ENCODE measurements at places on chromosomes 5 and 9.
A peak's percentile ranks its signal among the peaks of the same experiment; 100 is the strongest.

DNA sequence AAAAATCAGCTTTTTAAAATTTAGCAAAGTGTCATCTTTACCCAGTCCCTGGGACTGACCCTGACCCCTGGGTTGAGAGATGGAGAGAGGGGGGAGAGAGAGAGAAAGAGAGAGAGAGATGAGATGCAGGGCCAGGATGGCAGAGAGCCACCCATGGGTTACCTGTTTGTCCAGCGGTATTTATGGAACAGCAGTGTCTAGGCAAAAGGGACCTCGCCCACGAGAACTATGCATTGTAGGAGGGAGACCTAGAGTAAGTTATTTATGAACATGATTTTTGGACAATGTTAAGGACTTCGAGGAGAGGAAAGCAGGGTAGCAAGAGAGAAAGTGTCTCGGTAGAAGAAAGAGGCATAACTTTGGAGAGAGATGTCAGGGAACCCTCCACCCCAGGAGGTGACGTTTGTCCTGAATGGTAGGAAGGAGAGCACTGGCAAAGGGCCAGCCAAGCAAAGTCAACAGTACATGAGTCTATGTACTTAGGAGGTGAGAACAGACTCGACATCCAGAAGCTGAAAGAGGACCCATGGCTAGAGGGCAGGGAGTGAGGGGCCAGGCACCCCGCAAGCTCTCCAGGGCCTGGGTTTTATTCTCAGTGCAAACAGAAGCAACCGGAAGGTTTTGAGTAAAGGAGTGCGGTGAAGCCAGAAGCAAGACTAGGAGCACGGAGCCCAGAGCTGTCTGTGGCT is 30.5 kb upstream of the MSX2 start:
- DNase-seq, result no peak

- peak; percentile 31 for DNase-seq
Observed at GRCh38 chr9:120928483-120929228, 2.1 kb upstream of the TRAF1 start.

- DNase-seq, result no peak
Observed at GRCh38 chr5:1547236-1547635, 23.5 kb upstream of the LPCAT1 start.

- DNase-seq, result no peak
Observed at GRCh38 chr9:122819326-122819725, 9.1 kb downstream of the PDCL start.

DNA sequence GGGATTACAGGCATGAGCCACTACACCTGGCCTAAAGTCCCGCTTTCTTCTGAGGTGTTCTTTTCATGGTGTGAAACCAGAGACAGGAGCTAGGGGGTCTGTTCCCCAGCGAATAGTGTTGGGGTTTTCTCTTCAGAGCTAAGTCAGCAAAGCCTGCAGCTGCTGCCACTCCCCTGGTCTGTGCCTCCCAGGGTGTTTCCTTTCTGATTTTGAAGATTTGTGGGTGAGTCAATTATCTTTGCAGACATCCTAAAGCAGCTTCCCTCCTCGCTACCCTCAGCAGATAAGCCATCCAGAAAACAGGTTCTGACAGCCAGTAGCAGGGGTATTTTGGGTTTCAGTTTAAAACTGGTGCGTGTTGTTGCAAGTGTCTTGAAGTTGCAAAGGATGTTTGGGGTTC is 72.0 kb upstream of the IQGAP2 start:
- no peak for DNase-seq

- no peak for DNase-seq
Observed at GRCh38 chr9:627336-627970, 214.0 kb upstream of the DMRT1 start.

DNA sequence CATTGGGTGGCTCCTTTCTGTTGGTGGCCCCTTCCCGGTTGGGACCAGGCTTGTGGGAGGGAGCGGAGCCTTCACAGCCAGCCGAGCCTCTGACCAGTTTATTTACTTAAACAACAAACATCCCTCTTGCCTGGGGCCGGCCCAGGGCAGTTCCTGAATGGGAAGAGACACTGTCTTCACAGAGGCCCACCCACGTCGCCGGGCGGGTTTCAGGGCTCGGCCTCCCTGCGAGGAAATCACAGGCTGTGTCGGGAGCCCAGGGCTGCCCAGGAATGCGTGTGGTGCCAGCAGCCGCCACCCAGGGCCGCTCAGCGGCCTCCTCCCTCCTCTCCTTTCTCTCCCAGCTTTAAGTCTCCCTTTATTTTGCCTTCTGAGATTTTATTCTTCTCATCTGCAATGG is 132.5 kb downstream of the HSD17B3 start:
- peak; percentile 21 for DNase-seq

DNA sequence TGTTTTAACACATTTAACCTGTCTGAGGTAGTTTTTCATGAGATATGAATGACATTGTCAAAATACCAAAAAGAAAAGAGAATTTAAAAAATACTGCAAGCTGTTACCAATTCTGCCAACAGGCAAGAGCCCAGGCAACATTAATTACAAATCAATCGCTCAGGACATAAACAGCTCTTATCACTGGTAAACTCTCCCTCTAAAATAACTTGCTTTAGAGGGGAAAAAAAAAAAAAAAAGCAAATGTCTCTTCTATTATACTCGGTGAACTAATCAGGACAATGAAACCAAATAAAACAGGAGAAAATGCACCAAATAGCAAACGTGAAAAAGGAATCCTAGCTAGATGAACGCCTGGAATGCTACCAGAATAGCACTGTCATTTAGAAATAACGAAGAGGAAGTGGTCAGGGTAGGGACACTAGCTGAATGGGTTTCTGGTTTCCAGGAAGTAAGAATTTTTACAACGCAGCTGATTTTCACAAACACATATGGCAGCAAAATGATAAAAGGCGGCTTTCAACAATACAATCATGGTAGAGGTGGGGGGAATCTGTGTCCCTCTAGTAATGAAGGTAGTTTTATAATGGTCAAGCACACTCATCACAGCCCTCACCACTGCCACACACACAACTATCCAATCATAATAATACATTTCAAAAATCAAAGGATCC is 94.9 kb downstream of the DENND1A start:
- DNase-seq, result no peak

GRCh38 chr5:88674356-88675167 is 208.4 kb downstream of the MEF2C start:
- no peak for DNase-seq

GRCh38 chr9:94734054-94734754 is 7.7 kb downstream of the AOPEP start:
- no peak for DNase-seq

GRCh38 chr9:108142504-108143201 is 653.1 kb upstream of the KLF4 start:
- no peak for DNase-seq

- no peak for DNase-seq
Observed at GRCh38 chr5:129199308-129199707, 104.8 kb downstream of the ISOC1 start.

DNA sequence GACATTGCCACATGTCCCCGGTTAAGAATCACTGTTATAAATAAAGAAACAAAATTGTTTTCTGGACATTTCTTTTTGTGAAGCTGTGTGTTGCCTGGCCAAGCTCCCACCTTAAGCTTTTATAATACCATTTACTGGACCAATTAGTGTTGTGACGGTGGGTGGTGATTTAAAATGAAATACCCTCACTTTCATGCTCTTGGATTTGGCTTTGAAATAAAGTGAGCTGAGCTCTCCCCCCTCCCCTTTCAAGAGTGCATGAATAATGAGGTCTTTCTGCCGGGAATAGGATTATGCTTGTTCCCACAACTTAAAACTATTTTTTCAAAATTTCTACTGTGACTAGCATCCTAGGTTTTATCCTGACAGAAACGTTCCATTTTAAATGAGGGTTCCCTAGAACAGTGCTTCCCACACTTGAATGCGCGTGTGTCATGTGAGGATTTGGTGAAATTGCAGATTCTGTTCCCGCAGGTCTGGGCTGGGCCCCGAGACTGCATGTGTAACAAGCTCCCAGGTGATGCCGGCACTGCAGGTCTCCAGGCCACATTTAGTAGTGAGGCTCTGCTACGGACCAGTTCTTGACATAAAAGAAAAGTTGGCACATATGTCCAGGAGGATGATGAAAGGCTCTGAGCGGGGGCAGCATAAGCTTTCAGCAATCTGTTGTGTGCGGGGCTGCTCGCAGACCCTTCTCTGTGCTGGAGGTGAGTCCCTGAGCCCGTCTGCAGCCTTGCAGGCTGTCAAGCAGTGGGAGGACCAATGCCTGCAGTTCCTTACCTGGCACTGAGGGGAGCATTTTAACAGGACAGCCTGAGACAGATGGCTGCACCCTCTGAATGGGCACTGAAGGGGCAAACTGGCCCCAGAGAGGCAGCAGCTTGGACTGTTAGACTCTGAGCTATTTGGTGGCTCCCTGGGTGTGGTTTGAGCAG is 24.4 kb downstream of the IQGAP2 start:
- no peak for DNase-seq

DNA sequence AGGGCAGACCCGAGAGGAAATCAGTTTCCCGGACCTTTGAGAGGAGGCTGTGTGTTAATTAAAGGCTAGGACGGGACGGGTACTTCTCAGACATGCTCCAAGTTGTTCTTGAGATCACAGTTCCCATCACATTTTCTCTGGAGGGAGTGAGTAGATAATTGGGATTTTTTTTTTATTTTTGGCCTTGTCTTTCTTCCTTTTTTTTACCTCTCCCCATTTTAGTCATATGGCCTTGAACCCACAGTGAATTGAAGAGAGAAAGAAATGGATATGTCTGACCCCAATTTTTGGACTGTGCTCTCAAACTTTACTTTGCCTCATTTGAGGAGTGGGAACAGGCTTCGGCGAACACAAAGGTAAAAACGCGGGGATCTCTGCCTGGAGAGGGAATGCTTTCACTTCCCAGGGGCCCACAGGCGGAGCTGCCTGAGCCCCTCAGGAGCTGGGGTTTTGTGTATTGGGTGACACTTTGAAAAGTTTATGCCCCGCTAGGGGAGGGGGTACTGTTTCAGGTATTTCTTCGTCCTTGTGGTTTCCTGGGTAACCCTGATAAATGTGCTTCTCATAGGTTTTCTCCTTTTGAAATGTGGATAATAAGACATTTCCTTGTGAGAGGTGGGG is 191.8 kb downstream of the CD180 start:
- no peak for DNase-seq
